H9 (cell line): ENCODE measurements at places on chromosomes 5 and 9. TPM values are rescaled to one million over a fixed set of nuclear protein-coding genes. Genes with fewer than 3 reads are reported as not detected.

GRCh38 chr9:14488421-14489190, 174.7 kb upstream of the NFIB start:
- H3K4me3 ChIP-seq: no peak overlapping the region
- no peak overlapping the region for H3K27ac ChIP-seq
- no peaks in the 10 kb centered on the region for H3K27me3 ChIP-seq

GRCh38 chr5:171659896-171660295, 125.7 kb upstream of the SMIM23 start:
- no peaks in the 10 kb centered on the region for H3K4me1 ChIP-seq
- H3K27me3 ChIP-seq: no peaks in the 10 kb centered on the region
- no peak overlapping the region for H3K4me3 ChIP-seq
- no peak for DNase-seq
- H3K27ac ChIP-seq: no peak overlapping the region

GRCh38 chr9:14366076-14366475, 52.1 kb upstream of the NFIB start:
- no peaks in the 10 kb centered on the region for H3K27me3 ChIP-seq
- DNase-seq: no peak
- H3K27ac ChIP-seq: no peak overlapping the region
- H3K4me1 ChIP-seq: no peaks in the 10 kb centered on the region; the same call in 1 of the 2 replicates
- no peak overlapping the region for H3K4me3 ChIP-seq

DNA sequence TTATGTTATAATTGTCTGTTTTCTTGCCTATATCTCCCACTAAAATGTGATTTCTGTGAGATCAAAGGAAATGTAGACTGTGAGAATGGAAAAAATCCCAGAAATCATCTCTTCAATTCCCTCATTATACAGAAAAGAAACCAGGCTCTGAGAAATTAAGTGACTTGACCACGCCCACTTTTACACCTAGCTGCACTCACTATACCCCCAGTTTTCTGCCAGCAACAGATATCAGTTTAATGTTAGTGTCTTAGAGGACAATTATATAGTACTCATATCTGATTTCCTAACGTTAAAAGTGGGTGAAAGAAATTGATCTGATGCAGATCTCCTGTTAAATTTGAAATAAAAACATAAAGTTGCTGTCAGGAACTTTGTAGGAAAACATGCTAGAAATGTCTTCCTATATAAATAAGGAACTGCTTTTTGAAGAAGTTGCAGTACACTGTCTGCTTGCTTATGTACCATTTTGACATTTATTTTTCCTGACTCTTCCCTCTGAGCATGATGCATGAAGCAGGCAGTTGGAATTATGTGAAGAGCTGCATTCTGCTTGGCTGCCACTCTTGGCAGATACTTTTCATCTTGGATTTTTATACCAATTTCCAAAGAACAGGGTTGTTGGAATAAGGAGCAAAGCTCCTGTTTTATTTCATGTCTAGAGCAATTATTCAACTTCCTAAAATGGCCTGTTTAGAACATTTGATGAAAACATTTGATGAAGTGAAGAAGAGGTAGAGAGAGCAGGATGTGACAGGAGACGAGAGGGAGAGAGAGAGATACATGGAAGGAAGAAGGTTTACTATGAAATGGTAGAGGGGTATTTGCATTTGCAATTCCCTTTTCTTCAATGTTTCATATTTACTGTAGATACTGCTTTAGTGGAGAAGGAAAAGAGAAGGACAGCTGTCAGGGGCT, 57.3 kb upstream of the RICTOR start:
- no peaks in the 10 kb centered on the region for H3K36me3 ChIP-seq
- no peaks in the 10 kb centered on the region for H3K27me3 ChIP-seq
- no peak overlapping the region for H3K4me3 ChIP-seq
- H3K4me1 ChIP-seq: no peaks in the 10 kb centered on the region
- DNase-seq: no peak

DNA sequence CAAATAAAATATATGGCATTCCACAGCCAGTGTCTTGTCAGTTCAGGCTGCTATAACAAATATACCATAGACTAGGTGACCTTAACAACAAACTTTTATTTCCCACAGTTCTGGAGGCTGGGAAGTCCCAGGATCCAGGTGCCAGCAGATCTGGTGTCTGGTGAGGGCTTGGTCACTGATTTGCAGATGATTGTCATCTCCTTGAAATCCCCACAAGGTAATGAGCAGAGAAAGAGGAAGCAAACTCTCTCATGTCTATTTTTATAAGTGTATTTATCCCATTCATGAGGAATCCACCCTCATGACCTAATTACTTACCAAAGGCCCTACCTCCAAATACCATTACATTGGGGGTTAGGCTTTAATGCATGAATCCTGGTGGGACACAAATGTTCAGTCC, 663.2 kb downstream of the TLR4 start:
- no peaks in the 10 kb centered on the region for H3K36me3 ChIP-seq
- H3K27ac ChIP-seq: no peak overlapping the region
- no peak overlapping the region for H3K4me3 ChIP-seq
- H3K27me3 ChIP-seq: no peaks in the 10 kb centered on the region
- peaks cover 4% of the 10 kb centered on the region; the same call in 1 of the 2 replicates for H3K4me1 ChIP-seq
- DNase-seq: no peak

- no peaks in the 10 kb centered on the region for H3K4me1 ChIP-seq
- H3K36me3 ChIP-seq: peaks cover 8% of the 10 kb centered on the region
- no peak for DNase-seq
- H3K27me3 ChIP-seq: no peaks in the 10 kb centered on the region
Measured at GRCh38 chr5:54440456-54440893, 15.0 kb upstream of the HSPB3 start.

- no peak overlapping the region for H3K4me3 ChIP-seq
- DNase-seq: no peak
- H3K27ac ChIP-seq: no peak overlapping the region
Measured at GRCh38 chr5:169050636-169051035, 250.3 kb downstream of the SLIT3 start.

GRCh38 chr5:14373685-14374084, 207.9 kb upstream of the OTULINL start:
- no peak for DNase-seq
- no peak overlapping the region for H3K4me3 ChIP-seq
- H3K4me1 ChIP-seq: peaks cover 3% of the 10 kb centered on the region; the same call in 1 of the 2 replicates
- no peaks in the 10 kb centered on the region for H3K27me3 ChIP-seq
- no peak overlapping the region for H3K27ac ChIP-seq

DNA sequence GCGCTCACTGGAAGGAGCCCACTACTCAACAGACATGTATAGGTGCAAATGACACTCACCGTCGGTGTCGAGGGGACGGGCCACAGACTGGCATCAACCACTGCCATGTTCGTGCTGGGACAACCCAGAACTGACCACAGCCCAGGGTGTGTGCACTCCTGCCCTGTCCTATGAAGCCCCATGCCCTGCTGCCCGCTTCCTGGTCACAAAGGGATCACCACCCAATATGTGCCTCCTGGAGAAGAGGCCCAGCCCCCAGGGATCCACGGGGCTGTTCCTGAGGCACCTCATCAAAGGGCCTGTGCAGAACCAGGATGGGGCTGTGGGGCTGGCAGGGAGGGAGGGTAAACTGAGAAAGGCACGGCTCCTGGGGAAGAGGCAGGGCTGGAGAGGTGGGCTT, 43.1 kb downstream of the PRRT1B start:
- no peak overlapping the region for H3K4me3 ChIP-seq
- H3K36me3 ChIP-seq: peaks cover 25% of the 10 kb centered on the region
- no peak for DNase-seq
- no peaks in the 10 kb centered on the region for H3K4me1 ChIP-seq
- no peaks in the 10 kb centered on the region for H3K27me3 ChIP-seq

DNA sequence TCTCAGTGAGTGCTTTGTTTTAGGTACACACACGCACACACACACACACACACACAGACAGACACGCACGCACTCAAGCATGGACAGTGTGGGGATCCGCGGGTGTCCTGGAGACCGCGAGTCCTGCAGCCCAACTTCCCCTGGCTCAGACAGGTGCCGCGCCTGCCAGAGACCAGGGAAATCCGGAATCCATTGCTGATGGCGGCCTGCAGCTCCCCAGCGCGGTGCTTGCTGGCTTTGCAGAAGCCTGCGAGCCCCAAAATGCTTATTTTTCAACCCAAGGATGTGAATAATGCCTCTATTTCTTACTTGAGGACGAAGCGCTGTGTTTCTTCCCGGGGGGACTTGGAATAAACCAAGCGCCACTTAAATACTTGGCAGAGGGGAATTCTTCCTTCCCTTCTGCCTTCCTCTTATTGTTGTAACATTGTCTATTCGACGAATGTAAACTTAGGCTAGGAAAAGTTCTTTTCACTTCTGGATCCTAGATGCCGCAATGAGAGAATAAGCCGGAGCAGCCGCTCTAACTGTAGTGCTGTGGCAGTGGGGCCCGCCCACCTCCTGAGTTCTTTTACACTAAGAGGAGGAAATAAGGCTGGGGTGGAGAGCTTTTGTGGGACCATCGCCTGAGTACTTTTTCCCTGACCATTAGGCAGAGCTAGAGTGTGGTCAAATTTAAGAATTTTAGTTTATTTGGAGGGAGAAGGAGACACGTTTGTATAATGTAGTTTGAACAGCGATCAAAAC, 802 bp downstream of the ITGA2 start:
- H3K27ac ChIP-seq: no peak overlapping the region
- no peaks in the 10 kb centered on the region for H3K4me1 ChIP-seq
- DNase-seq: peak; percentile 58
- H3K36me3 ChIP-seq: no peaks in the 10 kb centered on the region
- no peaks in the 10 kb centered on the region; the same call in 1 of the 2 replicates for H3K27me3 ChIP-seq

GRCh38 chr5:90287036-90287435, 122.5 kb downstream of the CETN3 start:
- DNase-seq: no peak

GRCh38 chr5:53543401-53543800, 17.0 kb upstream of the NDUFS4 start:
- peaks cover 2% of the 10 kb centered on the region; the same call in 2 of the 3 replicates for H3K36me3 ChIP-seq
- no peaks in the 10 kb centered on the region for H3K27me3 ChIP-seq
- H3K4me1 ChIP-seq: 0 out of 2 replicates have a peak, but pooled peaks cover 2% of the 10 kb centered on the region

GRCh38 chr5:154881986-154882385, 23.6 kb downstream of the CNOT8 start:
- peaks cover 2% of the 10 kb centered on the region; the same call in 1 of the 2 replicates for H3K4me1 ChIP-seq
- no peak overlapping the region for H3K4me3 ChIP-seq
- no peaks in the 10 kb centered on the region for H3K27me3 ChIP-seq
- no peak overlapping the region for H3K27ac ChIP-seq
- peaks cover 43% of the 10 kb centered on the region for H3K36me3 ChIP-seq
- no peak for DNase-seq

DNA sequence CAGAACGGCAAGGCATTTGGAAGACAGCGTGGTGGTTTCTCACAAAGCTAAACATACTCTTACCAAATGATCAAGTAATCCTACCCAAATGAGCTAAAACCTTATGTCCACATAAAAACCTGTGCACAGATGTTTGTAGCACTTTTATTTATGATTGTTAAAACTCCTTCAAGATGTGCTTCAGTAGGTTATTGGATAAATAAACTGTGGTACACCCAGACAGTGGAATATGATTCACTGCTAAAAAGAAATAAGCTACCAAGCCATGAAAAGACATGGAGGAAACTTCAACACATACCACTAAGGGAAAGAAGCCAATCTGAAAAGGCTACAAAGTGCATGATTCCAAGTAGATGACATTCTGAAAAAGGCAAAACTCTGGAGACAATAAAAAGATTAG, 94.2 kb downstream of the FOXD1 start:
- no peaks in the 10 kb centered on the region for H3K4me1 ChIP-seq
- H3K27me3 ChIP-seq: no peaks in the 10 kb centered on the region
- H3K4me3 ChIP-seq: no peak overlapping the region
- no peak for DNase-seq

GRCh38 chr5:38453506-38453905, 102.9 kb downstream of the LIFR start:
- no peak for DNase-seq
- no peaks in the 10 kb centered on the region for H3K4me1 ChIP-seq
- H3K4me3 ChIP-seq: no peak overlapping the region
- no peaks in the 10 kb centered on the region for H3K27me3 ChIP-seq
- no peaks in the 10 kb centered on the region for H3K36me3 ChIP-seq

DNA sequence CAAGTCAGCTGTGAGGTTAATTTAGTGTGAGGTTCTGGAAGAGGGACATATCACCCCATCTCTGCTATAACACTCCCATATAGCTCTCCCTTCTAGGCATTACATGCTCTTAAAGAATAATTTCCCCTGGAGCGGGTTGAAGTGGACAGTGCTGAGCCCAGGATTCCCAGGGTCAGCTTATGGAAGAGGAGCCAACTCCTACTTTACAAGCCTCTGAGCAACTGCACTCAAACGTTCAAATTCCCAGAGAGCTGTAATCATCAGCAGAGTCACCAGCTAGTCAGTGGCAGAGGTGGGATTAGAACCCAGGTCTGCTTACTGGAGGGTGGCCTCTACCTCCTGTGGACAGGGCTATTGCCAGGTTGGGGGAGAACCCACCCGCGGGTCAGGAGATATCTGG, 1.4 kb downstream of the NEURL1B start:
- no peak for DNase-seq
- no peak overlapping the region for H3K27ac ChIP-seq
- H3K4me1 ChIP-seq: peaks cover 7% of the 10 kb centered on the region; the same call in 1 of the 2 replicates
- H3K36me3 ChIP-seq: no peaks in the 10 kb centered on the region; the same call in 1 of the 2 replicates
- peak overlapping the region; percentile 61 for H3K4me3 ChIP-seq

DNA sequence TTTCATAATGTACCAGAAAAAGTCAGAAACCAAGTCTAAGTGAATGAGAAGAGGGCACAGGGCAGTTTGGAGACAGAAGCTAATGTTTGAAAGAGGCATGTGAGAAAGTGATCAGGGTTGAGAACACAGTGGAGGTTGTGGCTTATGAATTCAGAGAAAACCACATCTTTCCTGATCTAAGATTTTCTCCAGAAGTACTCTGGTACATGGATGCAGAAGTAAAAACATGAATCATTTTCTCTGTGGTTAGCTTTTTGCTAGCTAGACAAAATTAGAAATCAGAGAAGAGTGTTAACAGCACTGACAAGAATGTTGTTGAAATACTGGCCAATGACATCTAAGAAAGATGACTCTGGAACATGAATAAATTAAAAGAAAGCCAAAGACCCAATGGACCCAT, 541.1 kb downstream of the DNAH5 start:
- no peak overlapping the region for H3K4me3 ChIP-seq
- H3K27ac ChIP-seq: no peak overlapping the region
- H3K36me3 ChIP-seq: no peaks in the 10 kb centered on the region
- H3K27me3 ChIP-seq: no peaks in the 10 kb centered on the region
- H3K4me1 ChIP-seq: no peaks in the 10 kb centered on the region
- no peak for DNase-seq

- no peak overlapping the region for H3K4me3 ChIP-seq
- H3K4me1 ChIP-seq: no peaks in the 10 kb centered on the region
- no peak overlapping the region for H3K27ac ChIP-seq
Measured at GRCh38 chr5:112401924-112402323, 17.2 kb downstream of the EPB41L4A start.

Gene RPS23
- 2,916 and 2,922 TPM in 2 replicates for total RNA-seq

Gene CDH12
- total RNA-seq: not detected in 2 replicates

Gene JAKMIP2
- 5.4 and 6.4 TPM in 2 replicates for total RNA-seq

Gene NOXA1
- total RNA-seq: 1.8 and 2.0 TPM in 2 replicates

Gene HTR4
- total RNA-seq: not detected in 2 replicates

Gene FAM240B
- not detected in 2 replicates for total RNA-seq

Gene SPARC
- 320 and 323 TPM in 2 replicates for total RNA-seq

Gene CARTPT
- not detected in 2 replicates for total RNA-seq

Gene PCDH1
- 127 and 131 TPM in 2 replicates for total RNA-seq
